ENCODE measurements at places on chromosomes 5 and 9. TPM values are rescaled to one million over a fixed set of nuclear protein-coding genes. Genes with fewer than 3 reads are reported as not detected.
A peak's percentile ranks its signal among the peaks of the same experiment; 100 is the strongest.

GRCh38 chr5:134965271-134965825 lies 2.4 kb upstream of the CATSPER3 start:
- H3K36me3 ChIP-seq, result no peaks in the 10 kb centered on the region
- no peak overlapping the region for H3K4me3 ChIP-seq
- H3K27ac ChIP-seq, result no peak overlapping the region
- H3K4me1 ChIP-seq, result peaks cover 6% of the 10 kb centered on the region
- no peaks in the 10 kb centered on the region for H3K27me3 ChIP-seq

DNA sequence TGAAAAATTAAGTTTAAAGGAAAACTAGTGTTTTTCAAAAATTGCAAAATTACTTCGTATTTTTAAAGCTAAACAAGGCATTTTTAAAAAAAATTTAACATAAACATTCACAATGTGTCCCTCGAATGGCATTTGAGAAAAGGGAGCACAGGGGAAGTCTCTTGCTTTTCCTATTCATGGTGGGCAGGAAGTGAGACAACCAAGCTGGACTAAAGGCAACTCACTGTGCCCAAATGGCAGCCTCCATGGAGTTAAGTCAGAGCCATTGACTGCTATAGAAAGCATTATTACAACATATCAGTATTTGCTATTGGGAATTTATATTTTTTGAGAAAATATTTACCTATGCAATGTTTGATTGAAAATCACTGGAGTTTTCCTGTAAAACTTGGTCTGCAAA lies 8.3 kb downstream of the HNRNPH1 start:
- H3K27ac ChIP-seq, result peak overlapping the region; percentile 61
- no peaks in the 10 kb centered on the region for H3K27me3 ChIP-seq
- H3K36me3 ChIP-seq, result peaks cover 75% of the 10 kb centered on the region
- DNase-seq, result no peak
- no peak overlapping the region for H3K4me3 ChIP-seq

GRCh38 chr9:105435453-105435852 lies 12.4 kb upstream of the FSD1L start:
- peaks cover 2% of the 10 kb centered on the region for H3K27me3 ChIP-seq
- no peak overlapping the region for H3K27ac ChIP-seq
- no peaks in the 10 kb centered on the region for H3K36me3 ChIP-seq

DNA sequence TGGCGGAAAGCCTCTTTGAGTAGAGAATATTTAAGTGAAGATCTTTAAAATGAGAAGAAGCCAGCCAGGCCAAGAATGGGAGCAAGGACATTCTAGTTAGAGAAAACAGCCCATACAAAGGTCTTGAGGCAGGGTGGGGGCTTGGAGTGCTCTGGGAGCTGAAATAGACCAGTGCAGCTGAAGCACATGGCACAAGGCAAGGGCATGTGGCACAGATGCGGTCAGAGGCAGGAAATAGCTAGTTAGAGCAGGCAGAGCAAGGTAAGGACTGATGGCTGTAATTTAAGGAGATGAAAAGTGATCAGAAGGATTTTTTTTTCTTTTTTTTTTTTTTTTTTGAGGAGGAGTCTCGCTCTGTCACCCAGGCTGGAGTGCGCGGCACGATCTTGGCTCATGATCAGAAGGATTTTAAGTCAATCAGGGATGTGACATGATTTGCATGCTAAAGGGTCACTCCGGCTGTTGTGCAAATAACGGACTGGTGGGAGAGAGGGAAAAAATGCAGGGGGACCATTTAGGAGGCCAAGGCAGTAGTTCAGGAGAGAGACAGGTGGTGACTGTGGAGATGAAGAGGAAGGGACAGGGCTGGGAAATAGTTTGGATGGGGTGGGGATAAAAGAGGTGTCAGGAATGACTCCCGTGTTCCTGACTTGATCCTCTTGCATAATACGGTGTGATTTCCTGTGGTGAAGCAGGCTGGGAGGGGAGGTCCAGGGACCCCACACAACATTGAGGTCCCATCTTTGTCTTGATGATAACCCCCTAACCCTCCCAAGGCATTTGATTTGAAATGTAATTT lies 207.6 kb downstream of the HSPA4 start:
- peaks cover 11% of the 10 kb centered on the region for H3K27me3 ChIP-seq
- H3K36me3 ChIP-seq, result no peaks in the 10 kb centered on the region
- peaks cover 7% of the 10 kb centered on the region for H3K4me1 ChIP-seq
- no peak for DNase-seq

CDC25C gene
- total RNA-seq, result 14.0 TPM

DNA sequence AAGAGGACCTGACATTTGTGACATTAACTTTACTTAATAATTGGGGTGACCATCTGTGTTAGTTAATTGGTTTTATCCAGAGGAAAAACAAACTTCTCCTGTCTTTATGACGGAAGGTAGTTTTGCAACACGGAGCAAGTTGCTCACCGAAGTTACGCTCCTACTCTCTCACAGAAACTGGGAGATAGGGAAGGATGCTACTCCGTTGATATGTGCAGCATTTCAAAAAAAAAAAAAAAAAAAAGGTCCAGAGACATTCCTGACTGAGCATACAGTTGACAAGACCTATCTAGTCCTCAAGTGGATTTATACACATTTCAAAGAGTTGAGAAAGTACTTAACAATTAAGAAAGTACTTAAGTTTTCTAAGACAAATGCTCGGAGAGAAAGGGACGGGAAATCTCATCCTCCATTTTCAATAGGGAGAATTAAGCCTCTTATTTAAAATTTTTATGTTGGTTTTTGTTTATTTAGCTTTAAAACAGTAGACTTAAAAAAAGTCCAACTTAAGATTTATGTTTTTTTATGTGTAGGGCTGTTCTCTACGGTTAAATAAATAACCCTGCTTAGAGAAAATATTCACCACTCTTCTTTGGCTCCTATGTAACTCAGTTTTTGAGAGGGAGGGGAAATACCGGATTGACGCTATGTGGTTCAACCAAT lies 455 bp upstream of the FER start:
- peak overlapping the region; percentile 97 for H3K4me3 ChIP-seq
- no peaks in the 10 kb centered on the region for H3K36me3 ChIP-seq
- peaks cover 8% of the 10 kb centered on the region for H3K27me3 ChIP-seq
- no peak for DNase-seq

- no peaks in the 10 kb centered on the region for H3K36me3 ChIP-seq
- no peaks in the 10 kb centered on the region for H3K4me1 ChIP-seq
- no peaks in the 10 kb centered on the region for H3K27me3 ChIP-seq
- no peak overlapping the region for H3K27ac ChIP-seq
- no peak overlapping the region for H3K4me3 ChIP-seq
Observed at GRCh38 chr5:106755066-106755465, 915.7 kb downstream of the EFNA5 start.

DNA sequence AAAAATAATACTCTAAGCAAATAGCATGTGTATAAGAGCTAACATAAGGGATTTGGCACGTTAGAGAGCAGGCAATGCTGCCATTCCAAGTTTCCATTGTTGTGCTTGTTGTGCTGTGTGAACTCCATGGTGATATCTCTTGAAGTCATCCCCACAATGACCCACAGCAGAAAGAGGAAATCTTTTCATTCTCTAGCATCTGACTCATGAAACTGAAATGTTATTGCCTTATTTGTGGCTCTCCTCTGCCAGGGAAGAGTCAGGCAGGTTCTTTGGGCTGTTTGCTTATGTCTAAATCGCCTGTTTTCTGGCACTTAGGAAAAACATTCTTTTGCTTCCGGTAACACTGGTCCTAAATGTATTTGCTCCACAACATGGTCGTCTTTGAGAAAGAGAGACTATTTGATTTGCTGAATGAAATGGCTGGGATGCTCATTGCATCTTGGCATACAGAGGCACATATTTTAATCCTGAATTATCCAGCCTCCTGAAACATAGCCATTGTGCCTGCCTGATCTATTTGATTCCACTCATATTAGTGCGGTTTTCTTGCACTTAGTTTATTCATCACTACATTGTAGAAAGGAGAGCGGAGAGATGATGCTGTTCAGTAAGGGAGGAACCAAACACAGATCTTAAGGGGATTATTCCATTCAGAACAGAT lies 188.8 kb downstream of the CSNK1G3 start:
- H3K27ac ChIP-seq, result no peak overlapping the region
- no peaks in the 10 kb centered on the region for H3K36me3 ChIP-seq
- no peak overlapping the region for H3K4me3 ChIP-seq
- no peak for DNase-seq

GRCh38 chr5:65043843-65044359 lies 275.2 kb downstream of the CWC27 start:
- no peak for DNase-seq
- H3K27ac ChIP-seq, result no peak overlapping the region
- H3K4me3 ChIP-seq, result no peak overlapping the region
- H3K4me1 ChIP-seq, result no peaks in the 10 kb centered on the region

CD274 gene
- 242 TPM for total RNA-seq

DNA sequence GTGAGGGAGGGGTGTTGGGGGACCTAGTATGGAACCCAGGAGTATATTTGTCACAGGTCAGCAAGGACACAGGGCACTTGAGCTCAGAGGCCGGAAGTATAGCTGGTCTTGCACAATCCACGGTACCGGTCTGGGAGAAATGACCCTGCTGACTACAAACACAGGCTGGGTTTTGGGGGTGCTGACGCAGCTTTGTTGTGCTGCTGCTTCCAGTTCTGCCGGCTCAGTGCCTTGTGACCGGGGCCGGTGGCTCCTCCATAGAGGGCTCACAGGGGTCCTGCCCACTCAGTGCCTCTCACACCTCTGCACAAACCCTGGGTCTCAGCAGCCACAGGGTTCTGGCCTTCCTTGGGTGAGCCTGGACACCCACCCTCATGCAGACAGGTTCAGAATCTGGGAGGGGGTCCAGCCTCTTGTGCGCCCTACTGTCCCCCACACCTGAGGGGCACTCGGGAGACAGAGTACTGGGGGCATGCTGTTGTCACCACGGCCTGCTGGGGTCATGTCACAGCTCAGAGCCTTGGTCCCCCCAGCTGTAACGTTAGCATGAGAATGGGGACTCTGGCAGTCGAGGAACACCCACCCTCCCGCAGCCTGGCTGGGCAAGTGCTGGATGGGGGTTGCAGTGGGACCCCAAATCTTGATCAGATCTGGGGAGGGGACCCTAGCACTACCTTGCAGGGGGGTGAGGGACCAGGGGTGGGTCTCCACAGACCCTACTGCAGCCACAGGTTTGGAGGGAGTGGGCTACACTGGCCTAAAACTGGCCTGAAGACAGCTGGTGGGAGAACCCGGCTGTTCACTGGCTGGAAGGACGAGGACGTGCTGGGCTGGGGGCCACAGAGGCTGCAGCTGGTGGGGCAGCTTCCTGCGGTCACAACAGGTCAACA lies 17.7 kb downstream of the NINJ1 start:
- no peak overlapping the region for H3K4me3 ChIP-seq
- peaks cover 31% of the 10 kb centered on the region for H3K4me1 ChIP-seq
- no peaks in the 10 kb centered on the region for H3K36me3 ChIP-seq
- no peaks in the 10 kb centered on the region for H3K27me3 ChIP-seq

- H3K4me1 ChIP-seq, result peaks cover 19% of the 10 kb centered on the region
- H3K27ac ChIP-seq, result peak overlapping the region; percentile 56
- H3K36me3 ChIP-seq, result peaks cover 5% of the 10 kb centered on the region
- peak overlapping the region; percentile 85 for H3K4me3 ChIP-seq
Observed at GRCh38 chr5:88883836-88884607, 1.0 kb upstream of the MEF2C start.

GRCh38 chr5:169805527-169805934 lies 168.5 kb downstream of the DOCK2 start:
- peaks cover 52% of the 10 kb centered on the region for H3K4me1 ChIP-seq
- H3K27ac ChIP-seq, result peak overlapping the region; percentile 81
- DNase-seq, result peak; percentile 62
- peak overlapping the region; percentile 74 for H3K4me3 ChIP-seq
- no peaks in the 10 kb centered on the region for H3K27me3 ChIP-seq

GRCh38 chr9:112371060-112371459 lies 8.8 kb upstream of the HSDL2 start:
- no peak for DNase-seq
- H3K36me3 ChIP-seq, result peaks cover 5% of the 10 kb centered on the region
- H3K27ac ChIP-seq, result no peak overlapping the region
- no peaks in the 10 kb centered on the region for H3K27me3 ChIP-seq

GRCh38 chr5:78647838-78648358 lies 674 bp downstream of the LHFPL2 start:
- DNase-seq, result no peak
- peaks cover 39% of the 10 kb centered on the region for H3K27me3 ChIP-seq

Measured in natural killer cell treated with Interleukin-12 subunit alpha and Interleukin-12 subunit beta and Interleukin-15 and Interleukin-18, amount 100 ng/mL, for 72 hours (primary cell).